GM23248 (cell line): ENCODE measurements at places on chromosomes 6 and 20.

GRCh38 chr6:116286773-116287358 is 7.1 kb upstream of the TSPYL1 start:
- DNase-seq: no peak

DNA sequence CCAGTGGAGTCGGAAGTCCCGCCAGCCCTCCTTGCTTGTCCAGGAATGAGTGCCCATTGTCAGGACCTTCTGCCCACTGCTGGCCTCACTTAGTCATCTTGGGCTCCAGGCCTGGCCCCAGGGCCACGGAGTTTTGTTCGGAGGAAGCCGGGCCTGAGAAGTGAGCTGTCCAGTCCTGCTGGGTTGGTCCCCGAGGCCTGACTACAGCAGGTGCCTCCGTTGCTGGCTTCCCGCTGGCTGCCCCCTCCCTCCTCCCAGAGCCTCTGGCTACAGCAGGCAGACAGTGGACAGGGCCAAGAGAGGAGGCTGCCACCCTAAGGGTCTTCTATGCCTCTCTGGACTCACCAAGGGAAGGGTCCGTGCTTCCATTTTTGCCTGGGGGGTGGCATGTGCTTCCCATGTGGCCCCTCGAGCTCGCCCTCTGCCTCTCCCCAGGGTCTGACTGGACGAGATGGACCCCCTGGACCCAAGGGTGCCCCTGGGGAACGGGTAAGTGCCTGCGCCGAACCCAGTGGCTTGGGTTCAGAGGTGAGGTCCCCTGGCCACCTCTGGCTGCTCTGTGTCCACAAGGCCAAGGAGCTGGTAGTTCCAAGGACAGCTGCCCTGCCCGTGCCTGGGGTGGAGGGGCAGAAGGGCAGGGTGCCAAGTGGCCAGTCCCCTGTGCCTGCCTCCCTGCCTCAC is 2.8 kb downstream of the COL9A3 start:
- peak; percentile 66 for DNase-seq

- no peak for DNase-seq
Measured at GRCh38 chr6:154625721-154626120, 107.5 kb upstream of the SCAF8 start.

GRCh38 chr6:107271208-107271790 is 156.0 kb upstream of the BEND3 start:
- DNase-seq: no peak

GRCh38 chr20:37803438-37804307 is 99.3 kb upstream of the VSTM2L start:
- no peak for DNase-seq

DNA sequence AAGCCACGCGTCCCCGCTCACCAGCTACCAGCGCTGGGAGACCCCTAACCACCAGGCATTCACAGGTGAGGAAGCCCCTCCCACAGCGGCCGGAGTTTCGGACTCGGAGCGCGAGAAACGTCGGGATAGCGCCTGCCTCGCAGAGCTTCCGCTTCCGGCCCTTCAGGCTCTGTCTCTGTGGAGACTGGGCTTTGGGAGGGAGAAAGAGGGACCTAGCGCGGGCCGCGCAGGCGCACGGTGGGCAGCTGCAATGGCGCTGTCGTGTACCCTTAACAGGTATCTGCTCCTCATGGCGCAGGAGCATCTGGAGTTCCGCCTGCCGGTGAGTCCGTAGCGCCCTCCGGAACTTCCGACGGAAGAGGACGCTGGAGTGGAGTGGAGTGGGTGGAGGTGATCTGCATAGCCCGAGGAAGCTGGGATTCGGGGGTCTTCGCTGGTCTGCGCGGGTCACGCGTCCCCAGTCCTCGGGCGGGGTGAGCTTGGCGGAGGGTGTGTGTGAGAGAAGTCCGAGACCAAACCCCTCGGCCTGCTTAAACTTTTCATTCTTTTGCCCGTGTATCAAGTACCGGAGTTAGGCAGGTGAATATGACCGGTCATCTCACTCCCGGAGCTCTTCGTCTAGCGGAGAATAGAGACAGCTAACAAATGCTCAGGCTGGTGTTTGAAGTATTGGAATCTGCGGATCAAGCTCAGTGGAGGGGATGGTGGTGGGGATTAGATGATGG is at the start of gene TRMT11:
TSS of gene TRMT11 (plus strand) at position 240 of the 725 bp plus-strand sequence. CDS start at position 251, 11 bp downstream.
- DNase-seq: peak; percentile 95

DNA sequence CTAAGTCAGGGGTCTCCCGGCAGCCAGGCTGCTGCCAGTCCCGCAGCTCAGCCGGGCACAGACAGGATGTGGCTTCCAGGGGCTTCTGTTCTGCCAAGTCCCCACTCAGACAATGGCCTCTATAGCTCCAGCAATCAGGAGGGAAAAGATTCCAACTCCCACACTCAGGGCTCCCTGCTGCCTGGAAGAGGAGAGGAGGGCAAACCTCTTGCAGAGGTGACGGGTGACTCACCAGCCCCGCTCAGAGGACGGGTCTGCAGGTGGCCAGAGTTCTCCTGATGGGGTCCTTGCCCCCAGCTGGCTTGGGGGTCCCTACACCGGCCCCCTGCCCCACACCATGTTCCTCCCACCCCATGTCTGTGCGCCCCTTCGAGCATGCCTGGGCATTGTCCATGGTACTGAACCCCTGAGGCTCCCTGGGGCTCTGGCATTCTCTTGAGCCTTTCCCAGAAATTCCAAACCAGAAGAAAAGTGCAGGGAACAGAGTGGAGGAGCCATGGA is 32.6 kb downstream of the NTSR1 start:
- DNase-seq: peak; percentile 36

GRCh38 chr6:130116273-130116672 is 97.9 kb downstream of the L3MBTL3 start:
- no peak for DNase-seq

DNA sequence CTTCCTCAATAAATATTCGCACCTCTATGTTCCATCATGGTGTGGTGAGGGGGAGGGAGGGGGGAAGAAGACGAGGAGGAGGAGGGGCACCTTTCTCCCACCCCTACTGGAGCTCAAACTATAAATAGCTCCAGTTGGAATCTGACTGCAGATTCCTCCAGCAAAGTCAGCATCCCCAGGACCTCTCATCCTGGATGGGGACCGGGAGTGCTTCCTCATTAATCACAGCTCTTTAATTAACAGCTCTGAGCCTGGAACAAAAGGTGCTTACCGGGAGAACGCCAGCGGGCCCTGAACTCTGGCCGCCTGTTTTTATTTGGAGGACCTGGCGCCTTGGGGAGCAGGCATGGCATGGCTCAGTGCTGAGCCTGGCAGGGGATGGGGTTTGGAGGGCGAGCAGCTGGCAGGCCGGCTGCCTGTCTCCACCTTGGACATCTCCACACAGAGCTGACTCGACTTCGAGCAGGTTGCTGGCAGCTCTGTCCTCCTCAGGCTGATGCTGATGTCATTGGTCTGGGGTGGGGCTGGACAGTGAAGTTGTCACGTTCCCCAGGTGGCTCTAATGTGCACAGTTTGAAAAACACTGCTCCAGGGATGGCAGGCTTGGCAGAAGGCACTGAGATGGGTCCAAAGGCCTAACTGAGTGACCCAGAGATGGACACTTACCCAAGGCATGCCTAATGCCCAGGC is 180.4 kb downstream of the DHX35 start:
- DNase-seq: no peak

DNA sequence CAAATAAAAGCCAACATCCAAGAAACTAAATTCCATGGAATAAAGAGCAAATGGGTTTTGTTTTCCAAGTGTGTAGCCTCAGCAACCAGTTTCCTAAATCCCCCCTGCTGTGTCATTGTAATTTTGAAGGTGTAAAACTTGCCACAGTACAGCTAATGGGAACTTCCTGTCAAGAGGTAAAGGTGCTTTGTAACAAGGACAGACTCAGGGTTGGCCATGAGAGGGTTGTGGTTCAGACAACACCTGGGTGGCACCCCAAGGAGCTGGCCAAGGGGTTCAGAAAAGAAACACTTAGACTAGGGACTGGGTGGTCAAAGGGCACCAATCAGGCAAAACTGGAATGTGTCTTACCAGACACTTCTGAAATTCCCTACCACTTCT is 52.4 kb upstream of the LYRM2 start:
- no peak for DNase-seq

GRCh38 chr20:53739799-53740785 is 146.5 kb upstream of the ZNF217 start:
- peak; percentile 70 for DNase-seq

- no peak for DNase-seq
Measured at GRCh38 chr6:108958900-108959770, 110.9 kb downstream of the ARMC2 start.

DNA sequence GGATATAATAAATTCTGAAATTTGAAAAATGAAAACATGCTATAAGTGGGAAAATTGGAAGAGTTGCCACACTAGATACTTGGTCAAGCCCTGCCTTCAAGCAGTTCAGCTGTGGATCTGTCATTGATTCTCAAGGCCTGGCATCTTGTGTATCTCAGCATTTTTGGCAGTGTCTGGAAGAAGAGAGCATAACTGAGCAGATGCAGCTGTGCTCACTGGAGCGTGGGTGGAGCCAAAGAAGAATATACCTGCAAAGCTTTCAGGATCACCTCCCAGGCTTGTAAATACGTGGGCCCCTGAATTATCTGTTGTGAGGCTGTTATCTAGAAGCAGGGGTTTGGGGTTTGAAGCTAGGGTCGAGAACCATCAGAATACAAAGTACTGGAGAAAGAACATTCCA is 31.3 kb upstream of the CHD6 start:
- no peak for DNase-seq

GRCh38 chr20:47675190-47676142 is 109.8 kb downstream of the SULF2 start:
- no peak for DNase-seq

DNA sequence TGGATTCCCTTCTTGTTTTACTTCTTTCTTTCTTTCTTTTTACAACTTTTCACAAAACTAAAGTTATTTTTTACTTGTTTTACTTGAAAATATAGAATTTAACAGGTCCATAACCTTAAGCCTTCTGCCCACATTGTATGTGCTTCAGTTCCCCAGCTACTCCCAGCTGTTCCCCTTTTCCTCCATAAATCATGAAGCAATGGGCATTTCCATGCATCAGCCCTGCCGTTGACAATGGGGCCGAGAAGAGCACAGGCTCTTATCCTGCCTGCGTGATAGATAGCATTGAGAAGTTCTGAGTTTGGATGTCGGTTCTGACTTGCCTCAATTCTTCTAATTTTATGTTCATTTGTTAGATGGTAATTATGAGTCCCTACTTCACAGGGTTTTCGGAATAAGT is 583.8 kb downstream of the CDH26 start:
- no peak for DNase-seq

- no peak for DNase-seq
Measured at GRCh38 chr20:59004763-59005522, 2.1 kb downstream of the CTSZ start.

GRCh38 chr6:167549213-167549612 is 224.3 kb downstream of the TTLL2 start:
- DNase-seq: no peak

DNA sequence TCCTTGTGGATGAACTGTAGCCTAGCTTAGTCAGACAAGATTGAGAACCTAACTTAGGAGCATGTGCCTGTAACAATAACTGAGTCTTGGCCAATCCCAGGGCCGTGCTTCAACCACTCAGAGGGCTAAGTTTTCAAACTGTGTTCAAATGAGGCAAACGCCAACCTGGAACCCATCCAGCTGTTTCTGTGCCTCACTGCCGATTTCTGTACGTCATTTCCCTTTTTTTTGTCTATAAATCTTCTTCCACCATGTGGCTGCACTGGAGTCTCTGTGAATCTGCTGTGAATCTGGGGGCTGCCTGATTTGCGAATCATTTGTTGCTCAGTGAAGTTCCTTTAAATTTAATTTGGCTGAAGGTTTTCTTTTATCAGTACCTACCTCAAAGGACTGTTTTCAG is 115.0 kb upstream of the CHD6 start:
- peak; percentile 6 for DNase-seq

- DNase-seq: no peak
Measured at GRCh38 chr20:46213946-46214823, 94.1 kb downstream of the CDH22 start.

- no peak for DNase-seq
Measured at GRCh38 chr20:7657569-7657968, 282.7 kb downstream of the HAO1 start.

- peak; percentile 76 for DNase-seq
Measured at GRCh38 chr6:42313038-42313437, 95.4 kb upstream of the MRPS10 start.

- DNase-seq: peak; percentile 39
Measured at GRCh38 chr6:108627692-108628550, 67.2 kb downstream of the FOXO3 start.

GRCh38 chr6:143692696-143693095 is 14.9 kb downstream of the PHACTR2 start:
- no peak for DNase-seq

DNA sequence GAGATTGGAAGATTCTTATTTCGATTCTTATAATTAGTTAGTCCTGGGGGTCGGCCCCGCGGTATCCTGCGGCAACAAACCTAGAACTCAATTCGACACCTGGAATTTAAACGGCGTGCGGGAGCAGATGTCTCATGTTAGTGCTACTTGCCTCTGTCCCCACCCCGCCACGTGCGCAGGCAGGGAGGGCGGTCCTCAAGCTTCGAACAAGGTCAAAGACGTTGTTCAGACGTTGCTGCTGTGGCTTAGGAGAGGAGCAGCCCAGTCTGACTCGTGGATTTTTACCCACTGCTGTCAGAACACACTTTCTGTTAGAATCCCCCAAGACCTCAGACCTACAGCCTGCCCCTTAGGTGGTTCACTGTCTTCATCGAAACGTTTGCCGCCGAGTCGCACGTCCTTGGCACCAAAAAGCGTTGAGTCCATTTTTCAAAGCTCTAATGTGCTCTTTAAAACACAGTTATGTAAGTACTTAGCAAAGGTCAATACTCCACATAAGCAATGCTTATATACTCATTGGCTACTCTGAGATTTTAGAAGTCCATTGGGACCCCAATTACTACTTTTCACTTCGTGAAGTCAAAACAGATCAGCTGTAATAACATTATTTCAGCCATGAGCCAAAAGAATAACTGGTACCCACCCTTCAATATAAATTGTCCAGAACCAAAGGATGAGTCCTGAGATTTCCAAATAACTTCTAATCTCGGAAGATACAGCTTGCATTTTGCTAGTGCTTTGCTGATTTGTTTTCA is 2.7 kb upstream of the C6orf62 start:
- peak; percentile 92 for DNase-seq

- no peak for DNase-seq
Measured at GRCh38 chr20:4711511-4711910, 10.2 kb upstream of the PRND start.

GRCh38 chr6:103268335-103268734 is 1591.4 kb downstream of the HACE1 start:
- no peak for DNase-seq

DNA sequence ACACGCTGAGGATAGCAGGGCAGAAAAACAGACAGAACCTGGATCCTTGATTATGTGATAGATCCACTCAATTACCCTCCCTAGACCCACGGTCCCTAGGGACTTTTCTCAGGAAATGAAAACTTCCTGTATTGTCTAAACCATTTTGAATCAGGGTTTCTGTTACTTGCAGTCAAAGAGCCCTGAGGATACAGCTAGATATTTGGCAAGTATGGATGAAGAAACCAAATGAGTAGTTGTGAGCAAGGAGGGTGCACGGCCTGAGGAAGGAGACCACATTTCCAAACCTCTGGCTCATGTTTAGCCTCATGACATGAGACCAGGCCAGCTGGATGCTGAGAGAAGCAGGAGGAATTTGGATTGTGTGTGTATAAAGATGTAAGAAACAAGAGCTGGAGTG is 91.6 kb downstream of the MRPL14 start:
- peak; percentile 70 for DNase-seq
